ENCODE measurements at places on chromosomes 11 and 22.

DNA sequence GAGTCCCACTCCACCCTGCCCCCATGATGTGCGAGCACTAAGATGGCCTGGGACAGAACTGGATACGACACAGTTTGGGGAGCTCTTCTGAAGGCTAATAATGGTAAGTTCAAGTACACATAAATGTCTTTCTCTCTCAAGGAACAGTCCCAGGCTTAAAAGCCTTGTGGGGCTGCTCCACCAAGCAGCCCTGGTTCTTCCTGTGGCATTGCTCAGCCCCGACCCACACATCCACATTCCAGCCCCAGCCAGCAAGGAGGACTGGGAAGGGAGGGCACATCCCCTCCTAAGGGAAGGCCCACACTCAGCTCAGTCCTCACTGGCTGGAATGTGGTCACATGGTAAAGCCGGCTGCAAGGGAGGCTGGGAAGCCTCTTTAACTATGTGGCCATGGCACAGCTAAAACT, 13.3 kb upstream of the MB start:
- DNase-seq: no peak

DNA sequence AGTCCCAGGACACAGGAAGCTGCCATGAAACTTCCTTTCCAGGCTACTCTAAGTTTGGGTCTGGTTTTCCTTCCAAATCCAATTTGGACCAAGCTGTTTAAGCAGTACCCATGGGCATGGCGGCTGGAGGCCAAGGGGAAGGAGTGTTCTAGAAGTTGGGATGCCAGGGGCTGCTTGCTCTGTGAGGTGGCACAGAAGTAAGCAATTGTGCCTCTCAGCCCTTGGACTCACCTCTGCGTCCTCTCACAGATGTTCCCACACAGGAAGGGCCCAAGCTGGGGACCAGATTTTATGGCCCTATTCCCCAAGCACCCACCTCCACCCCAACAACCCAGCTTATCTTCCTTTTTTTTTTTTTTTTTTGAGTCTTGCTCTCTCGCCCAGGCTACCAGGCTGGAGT, 3.5 kb upstream of the DGAT2 start:
- no peak for DNase-seq

DNA sequence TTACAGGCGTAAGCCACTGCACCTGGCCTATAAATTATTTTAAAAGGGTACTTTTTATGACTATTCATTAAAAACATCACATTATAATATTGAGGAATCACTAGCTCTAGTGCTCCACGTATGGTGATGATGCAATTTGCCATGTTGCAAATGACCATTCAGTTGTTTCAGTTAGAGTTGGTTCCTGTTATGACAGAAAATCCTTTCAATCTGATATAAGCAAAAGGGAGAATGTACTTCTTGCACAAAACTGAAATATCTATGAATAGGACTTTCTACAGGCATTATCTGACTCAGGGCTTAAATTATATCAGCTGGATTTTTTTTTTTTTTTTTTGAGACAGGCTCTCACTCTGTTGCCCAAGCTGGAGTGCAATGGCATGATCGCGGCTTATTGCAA, 45.6 kb upstream of the RRM1 start:
- no peak for DNase-seq

DNA sequence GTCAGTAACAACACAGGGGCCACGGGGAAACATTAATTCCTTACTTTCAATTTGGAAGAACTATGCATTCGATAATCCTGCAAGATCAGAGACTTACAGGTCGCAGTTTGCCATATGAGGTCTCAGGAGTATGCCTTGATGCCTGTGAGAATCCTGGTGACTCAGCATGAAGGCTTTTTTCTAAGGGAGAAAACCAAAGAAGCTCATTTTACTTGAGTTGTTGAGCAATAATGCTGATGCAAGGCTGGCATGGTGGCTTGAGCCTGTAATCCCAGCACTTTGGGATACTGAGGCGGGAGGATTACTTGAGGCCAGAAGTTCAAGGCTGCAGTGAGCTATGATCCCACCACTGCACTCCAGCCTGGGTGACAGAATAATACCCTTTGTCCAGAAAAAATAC, 26.6 kb downstream of the ATG16L2 start:
- DNase-seq: no peak

DNA sequence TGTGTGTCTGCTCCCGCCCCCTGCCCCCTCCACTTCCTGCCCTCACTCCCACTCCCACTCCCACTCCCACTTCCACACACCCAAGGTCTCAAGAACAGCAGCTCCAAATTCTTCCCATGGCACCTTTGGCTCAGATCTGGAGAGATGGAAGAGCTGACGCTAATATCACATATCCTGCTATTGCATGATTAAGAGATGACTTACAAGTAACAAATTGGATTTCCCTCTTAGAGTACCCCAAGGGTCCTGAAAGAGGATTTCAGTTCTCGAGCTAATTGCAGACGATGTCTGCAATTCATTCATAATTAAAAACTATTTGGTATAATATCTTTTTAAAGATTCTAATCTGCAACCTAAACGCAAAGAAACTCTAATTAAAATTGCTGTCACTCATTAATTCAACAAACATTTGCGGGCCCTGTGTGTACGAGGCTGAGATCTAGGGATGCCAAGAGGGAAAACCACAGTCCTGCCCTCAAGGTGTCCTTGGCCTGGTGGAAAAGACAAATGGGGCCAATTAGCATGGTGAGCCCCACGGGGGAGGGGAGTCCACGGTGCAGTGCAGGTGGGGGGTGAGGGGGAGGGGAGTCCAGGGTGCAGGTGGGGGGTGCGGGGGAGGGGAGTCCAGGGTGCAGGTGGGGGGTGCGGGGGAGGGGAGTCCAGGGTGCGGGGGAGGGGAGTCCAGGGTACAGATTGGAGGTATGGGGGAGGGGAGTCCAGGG, 50.3 kb downstream of the CELSR1 start:
- no peak for DNase-seq

- no peak for DNase-seq
Observed at GRCh38 chr11:5581014-5581413, 337 bp downstream of the OR52B6 start.

GRCh38 chr11:102268083-102268984, 49.0 kb upstream of the BIRC3 start:
- DNase-seq: peak; percentile 73

GRCh38 chr11:64356498-64357411, 2.2 kb upstream of the RPS6KA4 start:
- peak; percentile 23 for DNase-seq

GRCh38 chr11:119523539-119524157, 100.7 kb upstream of the THY1 start:
- DNase-seq: no peak

DNA sequence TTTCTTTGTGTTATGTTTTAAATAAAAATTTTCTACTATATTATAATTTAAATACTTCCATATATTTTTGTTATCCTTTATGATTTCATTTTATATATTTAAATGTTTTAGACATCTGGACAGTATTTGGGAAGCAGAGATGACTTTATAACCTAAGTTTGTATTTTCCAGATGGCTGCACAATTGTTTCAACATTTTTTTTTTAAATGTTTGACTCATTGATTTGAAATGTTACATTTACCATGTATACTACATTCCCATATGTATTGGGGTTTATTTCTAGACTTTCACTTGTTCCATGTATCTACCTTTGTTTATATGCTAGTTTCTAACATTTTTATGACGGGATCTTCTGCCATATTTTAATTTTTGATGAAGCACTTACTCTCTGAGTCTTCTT, 766.5 kb downstream of the METTL15 start:
- DNase-seq: no peak

- DNase-seq: no peak
Observed at GRCh38 chr11:119417726-119418540, 5.0 kb downstream of the THY1 start.

- DNase-seq: no peak
Observed at GRCh38 chr11:353179-353873, 16.0 kb upstream of the B4GALNT4 start.

- DNase-seq: no peak
Observed at GRCh38 chr22:25996669-25997068, 172.6 kb upstream of the SEZ6L start.

DNA sequence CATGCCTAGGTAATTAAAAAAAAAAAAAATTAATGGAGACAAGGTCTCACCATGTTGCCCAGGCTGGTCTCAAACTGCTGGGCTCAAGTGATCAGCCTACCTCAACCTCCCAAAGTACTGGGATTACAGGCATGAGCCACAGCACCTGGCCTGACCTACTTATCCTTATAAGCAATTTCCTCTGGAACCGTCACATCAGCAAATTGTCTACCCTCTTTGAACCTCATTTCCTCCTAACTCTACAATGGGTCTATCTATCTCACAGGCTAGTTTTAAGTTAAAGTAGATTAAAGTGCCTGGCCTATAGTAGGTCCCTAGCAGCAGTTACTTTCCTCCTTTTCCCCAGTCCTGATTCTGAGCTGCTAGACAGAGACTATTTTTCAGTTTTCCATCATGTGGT, 43.5 kb downstream of the THAP12 start:
- no peak for DNase-seq

DNA sequence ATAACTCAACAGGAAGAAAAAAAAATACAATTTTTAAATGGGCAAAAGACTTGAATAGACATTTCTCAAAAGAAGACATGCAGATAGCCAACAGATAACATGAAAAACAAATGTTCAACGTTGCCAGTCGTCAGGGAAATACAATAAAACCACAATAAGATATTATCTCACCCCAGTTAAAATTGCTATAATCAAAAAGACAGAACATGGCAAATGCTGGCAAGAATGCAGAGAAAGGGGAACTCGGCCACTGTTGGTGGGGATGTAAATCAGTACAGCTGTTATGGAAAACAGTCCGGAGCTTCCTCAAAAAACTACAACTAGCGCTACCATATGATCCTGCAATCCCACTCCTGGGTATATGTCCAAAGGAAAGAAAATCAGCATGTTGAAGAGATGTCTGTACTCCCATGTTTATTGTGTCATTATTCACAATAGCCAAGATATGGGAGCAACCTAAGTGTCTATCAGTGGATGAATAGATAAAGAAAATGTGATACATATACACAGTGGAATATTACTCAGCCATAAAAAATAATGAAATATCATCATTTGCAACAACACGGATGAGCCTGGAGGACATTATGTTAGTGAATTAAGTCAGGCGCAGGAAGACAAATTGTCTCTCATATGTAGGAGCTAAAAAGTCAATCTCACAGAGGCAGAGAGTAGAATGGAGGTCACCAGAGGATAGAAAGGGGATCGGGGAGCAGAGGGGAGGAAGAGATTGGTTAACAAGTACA, 12.2 kb upstream of the CYTH4 start:
- no peak for DNase-seq

GRCh38 chr22:19783586-19784383, 23.2 kb downstream of the TBX1 start:
- DNase-seq: no peak

DNA sequence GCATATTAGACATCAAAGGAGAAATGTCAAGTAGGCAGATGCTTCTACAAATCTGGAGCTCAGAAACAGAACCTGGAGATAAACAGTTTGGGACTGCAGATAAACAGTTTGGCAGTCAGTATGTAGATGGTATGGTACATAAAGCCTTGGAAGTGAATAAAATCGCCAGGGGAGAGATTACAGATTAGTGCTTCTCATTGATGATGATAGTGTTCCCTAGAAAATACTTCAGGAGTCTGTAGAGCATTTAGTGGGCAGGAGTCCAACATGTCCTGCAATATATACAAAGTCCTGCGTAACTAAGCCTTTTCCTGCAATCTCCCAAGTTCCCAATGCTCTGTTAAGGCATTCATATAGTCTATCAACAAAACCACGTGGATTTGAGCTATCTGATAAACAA, 35.2 kb downstream of the NARS2 start:
- DNase-seq: no peak

GRCh38 chr11:104899226-104899625, 966 bp upstream of the CASP12 start:
- DNase-seq: no peak

- DNase-seq: no peak
Observed at GRCh38 chr11:90124371-90124770, 10.1 kb upstream of the NAALAD2 start.

- DNase-seq: no peak
Observed at GRCh38 chr11:57474017-57474802, 13.9 kb downstream of the RTN4RL2 start.

DNA sequence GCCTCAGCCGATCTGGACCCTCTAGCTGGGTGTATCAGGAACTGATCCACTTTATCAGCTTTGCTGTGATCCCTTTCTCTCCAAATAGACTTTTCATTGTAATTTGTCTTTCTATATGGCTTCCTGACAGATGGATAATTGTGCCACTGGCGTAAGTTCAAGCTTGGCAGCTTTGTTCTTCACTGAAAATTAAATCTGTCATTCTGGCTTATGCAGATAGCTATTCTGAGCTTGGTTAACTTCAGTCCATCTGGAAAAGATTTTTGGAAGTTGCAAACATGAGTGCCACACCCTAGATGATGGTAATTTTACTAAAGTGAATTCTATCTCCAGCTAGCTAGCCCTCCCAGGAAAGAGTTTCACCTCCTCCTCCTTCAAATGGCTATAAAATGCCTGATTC, 8.1 kb downstream of the OR5A2 start:
- no peak for DNase-seq

- no peak for DNase-seq
Observed at GRCh38 chr11:72736452-72737069, 15.6 kb downstream of the ARAP1 start.
